ENCODE measurements at places on chromosomes 11 and 22.

DNA sequence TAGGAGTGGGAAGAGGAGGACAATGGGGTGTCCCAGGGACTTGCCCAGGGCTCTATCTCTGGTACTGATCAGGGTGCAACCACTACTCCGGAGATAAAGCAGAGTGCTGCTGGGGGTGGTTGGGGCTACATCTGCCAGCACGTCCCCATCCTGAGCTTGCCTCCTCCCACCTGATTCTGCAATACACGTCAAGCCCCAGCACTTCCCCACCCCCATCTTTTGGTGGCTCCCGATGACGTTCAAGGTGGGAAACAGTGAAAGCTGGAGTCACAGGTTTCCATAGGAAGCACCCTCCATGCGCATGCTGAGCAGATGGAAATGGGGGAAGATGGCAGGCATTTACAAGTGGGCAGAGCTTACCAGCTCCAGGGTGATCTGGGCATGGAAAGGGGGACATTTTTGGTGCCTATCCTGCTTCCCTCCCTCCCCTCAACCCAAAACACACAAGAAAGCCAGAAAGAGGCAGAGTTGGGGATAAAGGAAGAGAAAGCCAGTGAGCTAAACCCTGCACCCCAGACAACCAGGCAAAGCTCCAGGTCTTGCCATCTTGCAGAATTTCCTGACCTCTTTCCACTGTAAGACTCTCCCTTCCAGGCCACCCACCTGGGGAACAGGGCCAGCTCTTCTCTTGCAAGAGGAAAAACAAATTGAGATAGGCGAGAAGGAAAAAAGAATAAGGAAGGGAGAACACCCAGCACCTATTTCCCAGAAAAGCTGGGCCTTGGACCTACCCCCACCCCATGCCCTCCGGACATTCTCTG lies 15.8 kb downstream of the SYT7 start:
- DNase-seq, result no peak

DNA sequence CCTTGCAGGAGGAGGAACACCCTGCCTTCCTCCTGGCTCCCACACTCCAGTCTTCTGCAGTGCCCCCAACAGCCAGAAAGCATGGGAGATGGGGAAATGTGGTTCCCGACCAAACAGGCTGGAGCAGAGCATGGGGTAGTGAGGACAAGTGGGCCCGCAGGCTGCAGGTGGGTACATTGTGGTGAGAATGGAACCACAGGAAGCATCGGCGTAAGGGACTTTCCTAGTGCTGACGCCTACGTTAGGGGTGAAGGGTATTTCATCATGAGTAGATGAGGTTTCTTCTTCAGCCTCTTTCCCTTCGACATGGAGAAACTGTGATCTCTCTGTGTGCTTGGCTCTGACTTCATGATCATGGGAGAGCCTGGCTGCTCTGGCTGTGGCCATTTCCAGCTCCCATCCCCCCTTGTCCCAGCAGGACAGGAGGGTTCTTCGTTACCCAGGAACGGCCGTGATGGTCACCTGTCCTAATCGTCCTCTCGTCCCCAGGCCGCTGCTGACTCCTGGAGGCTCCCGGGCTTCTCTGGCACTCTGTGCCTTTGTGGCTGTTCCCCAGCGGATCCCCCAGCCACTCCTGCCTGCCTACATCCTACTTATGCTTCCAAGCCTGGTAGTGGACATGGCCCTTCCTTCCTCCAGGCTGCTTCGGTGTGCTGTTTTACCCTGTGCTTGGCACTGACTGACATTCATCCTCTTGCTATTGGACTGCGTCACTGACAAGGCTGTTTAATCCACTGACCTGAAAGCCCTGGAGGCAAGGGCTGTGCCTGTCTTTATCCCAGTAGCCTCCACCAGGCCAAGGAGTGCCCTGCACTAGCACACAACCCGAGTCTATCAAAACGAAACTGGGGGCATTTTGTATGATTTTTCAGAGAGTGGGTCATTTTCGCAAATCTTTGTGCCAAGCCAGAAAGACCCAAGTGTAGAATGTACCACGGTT lies 65.2 kb upstream of the CECR2 start:
- DNase-seq, result peak; percentile 64

GRCh38 chr11:2482204-2482603 lies 37.4 kb downstream of the KCNQ1 start:
- no peak for DNase-seq

DNA sequence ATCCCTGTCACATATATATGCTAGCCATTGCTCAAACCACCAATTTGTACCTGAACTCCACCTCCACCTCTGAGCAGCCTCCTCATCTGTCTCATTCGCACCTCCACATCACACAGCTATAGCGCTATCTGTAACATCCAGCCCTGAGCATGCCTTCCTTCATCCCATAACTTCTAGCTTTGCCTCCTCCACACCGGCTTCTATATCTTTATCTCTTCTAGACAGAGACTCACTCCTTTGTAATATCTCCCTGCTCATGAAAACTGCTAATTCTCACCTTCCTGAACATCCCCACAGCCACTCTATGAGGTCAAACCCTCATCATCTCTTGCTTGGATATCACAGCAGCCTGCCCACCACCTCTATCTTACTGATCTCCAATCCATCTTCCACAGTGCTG lies 5.9 kb downstream of the SIAE start:
- no peak for DNase-seq

DNA sequence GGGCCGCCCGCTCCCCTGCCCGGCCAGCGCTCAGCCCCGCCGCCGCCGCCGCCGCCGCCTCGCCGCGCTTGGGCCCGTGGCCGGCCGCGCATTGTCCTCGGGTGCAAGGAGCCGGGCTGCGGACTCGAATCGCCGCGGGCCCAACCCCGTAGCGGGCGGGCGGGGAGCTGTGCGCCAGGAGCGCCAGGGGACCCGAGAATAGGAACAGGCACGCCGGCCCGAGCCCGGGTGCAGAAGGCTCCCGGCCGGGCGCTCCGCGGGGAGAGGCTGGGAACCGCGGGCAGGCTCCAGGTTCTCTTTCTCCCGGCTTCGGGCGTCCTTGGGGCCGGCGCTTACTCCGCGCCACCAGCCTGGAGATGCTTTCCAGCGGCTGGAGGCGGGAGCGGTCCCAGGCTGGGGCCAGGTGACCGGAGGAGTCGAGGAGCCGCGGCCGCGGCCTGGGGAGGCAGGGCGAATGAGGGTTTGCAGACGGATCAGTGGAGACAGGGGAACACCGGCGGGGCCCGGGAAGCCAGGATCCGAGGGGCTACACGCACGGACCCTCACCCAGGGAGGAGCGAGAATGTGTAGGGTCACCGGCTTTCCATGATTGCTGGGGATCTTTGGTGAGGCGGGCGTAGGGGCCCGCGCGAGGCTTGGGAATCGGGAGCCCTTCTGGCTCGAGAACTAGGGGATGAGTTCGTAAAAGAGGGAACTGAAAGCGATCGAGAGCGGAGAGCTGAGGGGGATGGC lies 726 bp downstream of the PKNOX2 start:
- no peak for DNase-seq

- DNase-seq, result no peak
Measured at GRCh38 chr22:30858976-30859713, 109.4 kb downstream of the MORC2 start.

GRCh38 chr22:49923445-49923844 lies 5.0 kb downstream of the CRELD2 start:
- DNase-seq, result no peak

DNA sequence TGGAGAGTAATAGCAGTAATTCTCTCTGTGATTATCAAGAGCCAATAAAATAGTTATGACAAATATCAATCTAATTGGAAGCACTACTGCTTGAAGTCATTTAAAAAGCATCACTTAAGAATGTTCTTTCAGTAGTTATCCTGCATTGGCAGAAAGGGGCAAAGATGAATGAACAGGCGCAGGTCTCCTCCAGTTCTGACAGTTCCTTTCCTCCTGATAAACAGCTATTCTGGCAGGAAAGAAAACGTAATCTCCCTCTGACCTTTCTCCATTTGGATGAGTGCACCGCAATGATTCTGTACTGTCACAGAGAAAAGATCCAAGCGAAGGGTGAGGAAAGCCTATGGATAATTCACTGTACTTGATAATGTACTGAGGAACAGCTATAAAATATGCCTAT lies 521.5 kb downstream of the LRRC4C start:
- DNase-seq, result no peak

GRCh38 chr11:108788565-108789199 lies 123.8 kb downstream of the DDX10 start:
- no peak for DNase-seq

GRCh38 chr11:76026281-76026680 lies 180.0 kb downstream of the WNT11 start:
- DNase-seq, result no peak

- no peak for DNase-seq
Measured at GRCh38 chr11:76087749-76088148, 118.6 kb downstream of the WNT11 start.

DNA sequence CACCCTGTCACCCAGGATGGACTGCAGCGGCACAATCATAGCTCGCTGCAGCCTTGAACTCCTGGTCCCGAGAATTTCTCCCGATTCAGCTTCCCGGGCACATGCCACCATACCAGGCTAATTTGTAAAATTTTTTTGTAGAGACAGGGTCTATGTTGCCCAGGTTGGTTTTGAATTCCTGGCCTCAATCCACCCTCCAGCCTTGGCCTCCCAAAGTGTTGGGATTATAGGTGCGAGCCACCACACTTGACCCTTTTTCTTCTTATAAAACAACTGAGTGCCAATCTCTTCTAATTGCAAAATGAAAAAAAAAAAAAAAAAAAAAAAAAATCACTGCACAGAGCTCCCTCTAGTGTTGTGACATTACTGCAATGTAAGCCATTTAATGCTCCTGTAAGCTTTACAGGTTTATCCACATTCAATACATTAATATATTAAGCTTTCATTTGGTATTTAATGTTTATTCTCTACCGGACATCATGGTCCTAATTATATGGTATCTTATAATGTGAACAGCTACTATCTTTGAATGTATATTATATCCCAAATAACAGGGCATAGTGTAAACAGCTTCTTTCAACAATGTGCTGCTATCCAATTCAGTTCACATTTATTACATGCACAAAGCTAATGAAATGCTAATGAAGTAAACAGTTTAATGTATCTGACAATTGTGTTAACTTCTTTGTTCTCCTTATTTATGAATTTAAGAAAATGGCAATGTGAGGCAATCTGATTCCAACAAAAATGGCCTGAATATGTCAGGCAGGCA lies 44.6 kb downstream of the COPB1 start:
- DNase-seq, result no peak
